ENCODE measurements at places on chromosomes 7 and 10.

DNA sequence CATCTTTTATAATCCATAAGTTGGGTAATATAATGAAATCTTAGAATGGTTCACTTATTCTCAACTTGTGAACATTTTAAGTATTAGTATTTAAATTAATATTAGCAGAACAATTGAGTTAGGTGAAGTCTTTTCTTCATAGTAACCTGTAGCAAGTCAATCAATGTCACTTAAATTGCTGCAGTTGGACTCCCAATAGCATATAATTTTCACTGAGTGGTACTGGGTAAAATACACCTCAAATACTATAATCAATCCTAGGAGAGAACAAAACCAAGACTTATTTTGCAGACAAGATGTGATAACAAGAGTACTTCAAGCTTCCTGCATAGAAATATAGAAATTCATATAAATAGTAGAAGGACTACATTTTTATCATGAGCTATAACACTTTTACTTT is 677.9 kb upstream of the LRRN3 start:
- no peak for DNase-seq

- no peak for DNase-seq
Measured at GRCh38 chr7:146291900-146292299, 175.3 kb downstream of the CNTNAP2 start.

DNA sequence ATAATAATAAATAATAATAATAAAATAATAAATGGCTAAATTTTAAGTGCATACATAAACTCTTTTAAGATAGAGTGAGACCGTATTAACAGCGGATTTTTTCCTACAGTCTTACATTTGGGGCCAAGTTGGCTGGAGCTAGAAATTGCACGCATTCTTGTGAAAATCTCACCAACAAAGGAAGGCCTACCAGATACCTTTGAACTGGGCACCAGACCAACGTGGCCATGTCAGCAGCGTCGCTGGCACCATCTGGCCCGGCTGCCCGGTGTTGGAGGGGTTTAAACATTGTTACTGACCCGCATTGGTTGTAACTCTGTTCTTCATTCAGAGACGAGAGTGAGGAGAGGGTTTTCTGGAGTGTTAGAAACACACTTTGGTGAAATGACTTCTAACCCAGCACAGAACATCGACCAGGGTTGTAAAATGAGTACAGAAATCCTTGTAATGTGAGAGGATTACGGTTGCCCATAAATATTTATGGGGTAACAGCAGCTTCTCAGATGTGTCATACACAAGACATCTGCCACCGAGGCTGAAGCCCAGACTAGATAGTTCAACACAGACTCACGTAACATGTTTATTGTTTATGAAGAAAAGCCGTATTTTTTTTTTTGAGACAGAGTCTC is 34.6 kb upstream of the UNCX start:
- DNase-seq, result no peak

GRCh38 chr10:51709324-51709972 is 10.1 kb upstream of the CSTF2T start:
- no peak for DNase-seq

DNA sequence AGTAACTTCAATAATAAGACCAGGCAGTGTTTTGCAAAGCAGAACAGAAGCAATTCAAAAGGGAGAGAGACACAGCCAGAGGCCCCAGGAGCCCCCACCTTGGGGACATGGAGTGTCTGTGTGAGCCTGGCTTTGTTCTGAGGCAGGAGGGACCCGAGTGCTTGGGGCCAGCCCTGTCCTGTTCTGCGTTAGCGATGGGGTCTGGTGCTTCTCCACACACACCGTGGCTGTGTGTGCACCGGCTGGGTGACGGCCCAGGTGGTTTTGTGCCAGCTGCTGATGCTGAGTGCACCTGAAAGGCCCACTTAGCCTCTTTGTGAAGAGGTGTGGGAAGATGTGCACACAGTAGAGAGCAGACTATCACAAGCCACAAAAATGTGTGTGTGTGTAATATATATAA is 468.9 kb downstream of the DNAJB6 start:
- DNase-seq, result no peak

GRCh38 chr10:74892839-74893238 is 66.4 kb downstream of the KAT6B start:
- no peak for DNase-seq

DNA sequence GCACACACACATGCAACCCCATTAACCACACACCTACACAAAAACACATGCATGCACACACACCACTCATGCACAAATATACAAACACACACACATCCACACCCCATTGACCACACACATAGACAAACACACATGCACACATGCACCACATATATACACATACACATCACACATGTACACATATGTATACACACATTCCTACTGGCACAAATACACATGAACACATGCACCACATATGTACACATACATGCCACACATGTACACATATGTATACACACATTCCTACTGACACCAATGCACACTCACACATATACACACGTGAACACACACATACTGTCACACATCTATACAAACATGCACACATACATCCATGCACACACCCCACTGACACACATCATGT is 212.5 kb upstream of the PPP2R2D start:
- no peak for DNase-seq

DNA sequence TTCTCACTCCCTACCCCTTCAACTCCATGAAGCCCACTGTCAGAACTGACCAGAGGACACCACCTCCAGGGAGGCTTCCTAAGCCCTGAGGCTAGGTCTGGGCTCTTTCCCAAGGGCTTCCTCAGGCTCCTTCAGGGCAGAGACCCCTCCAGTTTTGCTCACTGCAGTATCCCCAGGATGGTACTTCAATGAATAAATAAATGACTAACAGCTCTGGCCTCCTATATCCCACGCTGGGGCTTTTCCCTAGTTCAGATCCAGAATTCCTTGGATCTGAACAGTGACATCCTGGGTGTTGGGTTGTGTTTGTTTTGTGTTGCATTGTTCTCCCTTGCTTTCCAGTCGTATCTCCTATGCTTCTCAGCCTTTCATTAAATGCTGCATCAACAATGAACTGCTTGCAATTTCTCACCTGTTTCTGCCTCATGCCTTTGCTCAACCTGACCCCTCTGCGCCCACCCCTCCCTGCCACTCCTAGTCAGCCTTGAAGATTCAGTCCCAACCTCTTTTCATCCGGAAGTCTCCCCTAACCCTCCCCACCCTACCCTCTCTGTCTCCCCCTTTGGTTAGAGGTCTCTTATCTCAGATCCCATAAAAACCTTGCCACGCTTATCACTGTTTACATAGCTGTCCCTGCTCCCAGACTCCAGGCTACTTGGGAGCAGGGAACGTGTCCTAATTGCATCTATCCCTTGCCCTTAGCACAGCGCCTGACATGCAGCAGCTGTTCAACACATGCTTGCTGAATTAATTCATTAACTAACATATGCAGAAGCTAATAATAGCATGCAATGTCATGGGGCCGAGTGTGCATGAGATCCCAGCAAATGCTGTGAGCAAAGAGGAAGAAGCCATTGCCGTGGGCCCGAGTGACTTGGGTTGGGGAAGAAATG is 41.7 kb downstream of the PPP1R3C start:
- no peak for DNase-seq

DNA sequence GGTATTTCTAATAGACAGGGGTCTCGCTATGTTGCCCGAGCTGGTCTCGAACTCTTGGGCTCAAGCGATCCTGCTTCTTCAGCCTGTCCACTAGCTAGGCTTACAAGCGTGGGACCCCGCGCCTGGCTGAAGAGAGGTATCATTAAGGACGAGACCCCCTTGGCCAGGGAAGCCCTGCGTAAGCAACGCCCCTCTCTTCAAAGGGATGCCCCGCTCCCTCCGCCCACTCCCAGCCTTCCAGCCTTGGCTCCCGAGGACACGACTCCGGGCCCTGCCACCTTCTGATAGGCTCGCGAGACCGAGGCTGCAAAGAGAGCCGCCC is 220 bp upstream of the ZKSCAN5 start:
- no peak for DNase-seq

- no peak for DNase-seq
Measured at GRCh38 chr10:127080317-127080716, 116.1 kb downstream of the INSYN2A start.

GRCh38 chr10:71713135-71714030 is 6.2 kb downstream of the C10orf105 start:
- DNase-seq, result no peak

DNA sequence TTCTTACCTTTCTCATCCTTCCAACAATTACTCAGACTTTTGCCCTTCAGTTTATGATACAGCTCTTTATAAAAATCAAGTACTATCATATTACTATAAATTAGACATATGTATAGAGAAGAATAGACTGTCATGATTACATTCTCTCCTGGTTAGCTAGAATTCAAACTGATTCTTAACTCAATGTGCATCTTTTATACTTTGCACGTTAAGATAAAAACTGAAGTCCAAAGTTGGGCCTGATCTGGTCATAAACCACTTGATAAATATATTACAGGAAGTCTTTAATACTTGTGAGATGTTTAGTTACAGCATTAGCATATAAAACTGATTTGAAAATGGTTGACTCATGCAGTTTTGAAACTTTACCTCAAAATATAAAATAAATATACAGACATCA is 2.6 kb downstream of the AGR3 start:
- DNase-seq, result no peak

- DNase-seq, result no peak
Measured at GRCh38 chr10:101492205-101492604, 95.9 kb downstream of the POLL start.

Data from stimulated activated CD4-positive, alpha-beta T cell treated with anti-CD3 and anti-CD28 coated beads, TNF-alpha, amount 100 ng/mL, for 1 hour (primary cell).